Hepatocyte (in vitro differentiated cells): ENCODE measurements at places on chromosomes 13 and 19. TPM values are rescaled to one million over a fixed set of nuclear protein-coding genes. Genes with fewer than 3 reads are reported as not detected.

DNA sequence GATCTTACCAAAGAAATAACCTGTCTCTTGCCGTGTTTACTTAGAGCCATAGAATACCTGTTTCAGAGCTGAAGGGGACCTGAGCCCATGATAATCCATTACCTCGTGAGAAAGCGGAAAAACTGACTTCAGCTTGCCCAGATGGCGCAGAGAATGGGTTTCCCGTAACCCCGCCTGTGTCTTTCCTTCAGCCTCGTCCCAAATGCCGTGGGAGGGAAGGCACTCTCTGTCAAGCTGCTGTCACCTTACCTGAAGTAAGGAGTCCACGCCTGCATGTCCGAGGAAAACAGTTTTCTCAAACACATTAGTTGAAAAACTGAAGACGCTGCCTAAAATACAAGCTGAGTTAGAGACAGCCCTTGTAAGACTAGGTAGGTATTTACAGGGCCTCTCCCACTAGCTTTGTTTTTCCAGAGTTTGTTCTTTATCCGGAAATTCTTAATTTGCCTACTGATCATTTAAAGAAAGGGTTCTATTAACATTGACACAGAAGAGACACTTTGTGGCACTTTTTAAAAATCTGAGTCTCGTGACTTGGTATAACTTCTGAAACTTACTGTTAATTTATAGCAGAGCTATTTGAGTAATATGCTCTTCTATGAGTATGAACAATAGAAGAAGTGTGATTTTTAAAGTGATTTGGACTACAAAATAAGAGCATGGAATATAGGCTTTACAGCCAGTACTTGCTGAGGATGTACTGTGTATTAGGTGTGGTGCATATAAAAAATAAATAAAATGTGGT lies 1.3 kb upstream of the INTS6 start:
- H3K4me3 ChIP-seq = peak overlapping the region; percentile 28
- peak; percentile 46 for DNase-seq
- H3K36me3 ChIP-seq = no peaks in the 10 kb centered on the region
- peak overlapping the region; percentile 97 for H3K27ac ChIP-seq
- peaks cover 22% of the 10 kb centered on the region for H3K4me1 ChIP-seq

- peak; percentile 37 for DNase-seq
- H3K4me3 ChIP-seq = no peak overlapping the region
- no peaks in the 10 kb centered on the region for H3K4me1 ChIP-seq
Observed at GRCh38 chr19:31418055-31418454, 68.8 kb upstream of the TSHZ3 start.

DNA sequence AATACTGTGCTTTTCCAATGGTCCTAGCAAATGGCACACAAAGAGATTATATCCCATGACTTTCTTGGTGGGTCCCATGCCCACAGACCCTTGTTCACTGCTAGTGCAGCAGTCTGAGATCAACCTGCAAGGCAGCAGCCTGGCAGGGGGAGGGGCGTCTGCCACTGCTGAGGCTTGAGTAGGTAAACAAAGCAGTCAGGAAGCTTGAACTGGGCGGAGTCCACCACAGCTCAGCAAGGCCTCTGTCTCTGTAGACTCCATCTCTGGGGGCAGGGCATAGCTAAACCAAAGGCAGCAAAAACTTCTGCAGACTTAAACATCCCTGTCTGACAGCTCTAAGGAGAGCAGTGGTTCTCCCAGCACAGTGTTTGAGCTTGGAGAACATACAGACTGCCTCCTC lies 82.9 kb downstream of the ZNF737 start:
- H3K27ac ChIP-seq = no peak overlapping the region
- H3K4me3 ChIP-seq = no peak overlapping the region
- H3K36me3 ChIP-seq = no peaks in the 10 kb centered on the region
- peak; percentile 8 for DNase-seq

The ZNF235 gene
- total RNA-seq = 5.6 and 10.1 TPM in 2 replicates

DNA sequence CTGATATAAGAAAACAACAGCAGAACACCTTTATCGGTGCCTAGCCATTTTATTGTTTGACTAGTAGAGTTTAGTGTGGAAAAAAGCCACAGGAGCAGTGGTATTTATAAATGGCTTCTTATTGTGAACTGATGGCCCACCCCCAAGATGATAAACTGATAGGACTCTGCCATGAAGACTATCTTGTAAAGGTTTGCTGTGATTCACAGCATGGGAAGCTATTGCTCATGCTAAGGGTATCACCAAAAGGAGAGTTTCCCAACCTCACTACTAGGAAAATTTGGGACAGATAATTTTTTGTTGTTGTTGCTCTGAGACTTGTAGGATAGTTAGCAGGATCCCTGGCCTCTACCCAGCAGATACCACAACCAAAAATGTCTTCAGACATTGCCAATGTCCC lies 12.0 kb upstream of the SLC7A1 start:
- no peak overlapping the region for H3K27ac ChIP-seq
- DNase-seq = no peak
- H3K4me1 ChIP-seq = no peaks in the 10 kb centered on the region
- no peak overlapping the region for H3K4me3 ChIP-seq
- H3K27me3 ChIP-seq = peaks cover 3% of the 10 kb centered on the region

DNA sequence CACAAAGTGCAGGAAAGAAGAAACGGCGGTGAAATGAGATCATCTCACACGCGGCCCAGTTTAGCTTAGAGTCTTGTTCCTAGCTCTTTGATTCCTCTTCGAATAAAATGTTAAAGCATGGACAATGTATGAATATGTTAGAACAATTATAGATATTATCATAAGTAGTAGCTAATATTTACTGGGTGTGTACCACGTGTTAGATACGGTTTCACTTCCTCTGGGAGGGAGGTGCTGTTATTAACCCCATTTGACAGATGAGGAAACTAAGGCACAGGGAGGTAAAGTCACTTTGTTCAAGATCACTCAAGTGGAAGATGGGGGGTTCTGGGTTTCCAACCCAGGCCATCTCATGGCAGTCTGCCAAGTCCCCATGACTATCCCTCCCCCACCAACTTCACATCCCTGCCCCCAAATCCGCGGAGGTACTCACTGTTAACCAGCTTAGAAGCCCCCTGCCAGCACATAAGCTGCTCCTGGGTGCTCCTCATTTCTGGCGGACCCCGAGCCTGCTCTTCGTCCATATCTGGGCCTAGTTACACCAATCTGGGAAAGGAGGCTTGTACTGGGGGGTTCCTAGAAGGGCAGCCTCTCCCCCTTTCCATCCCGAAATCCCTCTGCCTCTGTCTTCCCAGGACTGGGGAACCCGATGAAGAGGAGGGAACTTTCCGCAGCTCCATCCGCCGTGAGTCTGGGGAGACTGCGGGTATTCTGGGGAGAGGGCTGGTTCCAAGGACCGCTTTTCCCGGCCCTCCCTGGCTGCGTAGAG lies 1.0 kb upstream of the FXYD7 start:
- peaks cover 40% of the 10 kb centered on the region for H3K4me1 ChIP-seq
- no peak overlapping the region for H3K4me3 ChIP-seq
- peaks cover 27% of the 10 kb centered on the region for H3K27me3 ChIP-seq
- H3K27ac ChIP-seq = no peak overlapping the region

GRCh38 chr13:27203854-27204253 lies 32.2 kb upstream of the USP12 start:
- H3K36me3 ChIP-seq = no peaks in the 10 kb centered on the region
- H3K27me3 ChIP-seq = no peaks in the 10 kb centered on the region
- H3K4me1 ChIP-seq = no peaks in the 10 kb centered on the region

DNA sequence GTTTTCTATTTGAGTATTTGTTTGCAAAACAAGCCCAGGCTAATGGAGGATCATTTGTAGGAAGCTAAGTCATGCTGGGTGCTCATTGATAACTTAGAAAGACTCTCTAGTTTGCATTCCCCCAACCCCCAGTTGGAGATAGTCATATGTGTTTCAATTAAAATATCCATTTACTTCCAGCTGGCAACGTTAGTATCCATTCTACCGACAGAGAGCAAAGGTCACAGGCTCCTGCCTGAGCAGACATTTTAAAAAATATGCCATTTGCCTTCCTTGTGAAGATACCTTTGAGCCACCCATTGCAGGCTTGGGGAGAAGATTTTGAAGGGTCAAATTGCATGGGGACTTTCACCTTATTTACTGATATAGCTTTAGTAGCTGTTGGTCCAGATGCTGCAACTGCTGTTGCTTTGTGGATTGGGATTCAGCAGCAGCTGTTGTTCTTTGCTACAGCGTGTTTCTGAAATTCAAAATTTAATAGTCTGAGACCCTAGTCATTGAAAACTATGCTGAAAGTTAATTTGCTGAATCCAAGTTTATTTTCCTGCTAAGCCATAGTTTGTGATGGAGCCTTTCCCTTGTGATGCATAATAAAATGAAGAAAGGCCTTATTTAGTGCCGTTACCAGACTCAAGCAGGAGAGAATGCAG lies 335.1 kb downstream of the GPC6 start:
- H3K4me1 ChIP-seq = no peaks in the 10 kb centered on the region
- no peak overlapping the region for H3K27ac ChIP-seq
- no peak overlapping the region for H3K4me3 ChIP-seq
- no peaks in the 10 kb centered on the region for H3K27me3 ChIP-seq
- H3K36me3 ChIP-seq = no peaks in the 10 kb centered on the region

DNA sequence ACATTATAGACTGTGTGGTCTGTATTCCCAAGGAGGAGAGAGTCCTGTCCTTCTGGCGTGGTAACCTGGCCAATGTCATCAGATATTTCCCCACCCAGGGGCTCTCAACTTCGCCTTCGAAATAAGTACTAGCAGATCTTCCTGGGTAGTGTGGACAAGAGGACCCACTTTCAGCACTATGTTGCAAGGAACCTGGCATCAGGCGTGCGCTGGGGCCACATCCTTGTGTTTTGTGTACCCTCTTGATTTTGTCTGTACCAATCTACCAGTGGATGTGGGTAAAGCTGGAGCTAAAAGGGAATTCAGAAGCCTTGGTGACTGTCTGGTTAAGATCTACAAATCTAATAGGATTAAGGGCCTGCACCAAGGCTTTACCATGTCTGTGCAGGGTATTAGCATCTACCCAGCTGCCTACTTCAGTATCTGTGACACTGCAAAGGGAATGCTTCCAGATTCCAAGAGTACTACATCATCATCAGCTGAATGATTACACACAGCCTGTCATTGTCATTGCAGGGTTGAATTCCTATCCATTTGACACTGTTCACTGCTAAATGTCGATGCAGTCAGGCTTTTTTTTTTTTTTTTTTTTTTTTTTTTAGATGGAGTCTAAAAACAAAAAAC lies 148.0 kb downstream of the PRR20E start:
- no peak overlapping the region for H3K27ac ChIP-seq
- H3K36me3 ChIP-seq = no peaks in the 10 kb centered on the region
- no peak overlapping the region for H3K4me3 ChIP-seq
- DNase-seq = no peak
- H3K4me1 ChIP-seq = no peaks in the 10 kb centered on the region

GRCh38 chr13:40160618-40161350 lies 505.3 kb downstream of the COG6 start:
- peaks cover under 1% of the 10 kb centered on the region for H3K27me3 ChIP-seq
- H3K27ac ChIP-seq = no peak overlapping the region
- no peak for DNase-seq
- peaks cover 8% of the 10 kb centered on the region for H3K4me1 ChIP-seq

GRCh38 chr13:41178040-41178439 lies 16.3 kb downstream of the KBTBD7 start:
- no peaks in the 10 kb centered on the region for H3K27me3 ChIP-seq
- no peak for DNase-seq
- no peaks in the 10 kb centered on the region for H3K36me3 ChIP-seq
- H3K27ac ChIP-seq = no peak overlapping the region
- no peak overlapping the region for H3K4me3 ChIP-seq

- H3K27ac ChIP-seq = no peak overlapping the region
- peaks cover 8% of the 10 kb centered on the region for H3K27me3 ChIP-seq
- no peak overlapping the region for H3K4me3 ChIP-seq
- H3K4me1 ChIP-seq = no peaks in the 10 kb centered on the region
- H3K36me3 ChIP-seq = no peaks in the 10 kb centered on the region
Observed at GRCh38 chr19:51783372-51783771, 11.6 kb upstream of the FPR3 start.

DNA sequence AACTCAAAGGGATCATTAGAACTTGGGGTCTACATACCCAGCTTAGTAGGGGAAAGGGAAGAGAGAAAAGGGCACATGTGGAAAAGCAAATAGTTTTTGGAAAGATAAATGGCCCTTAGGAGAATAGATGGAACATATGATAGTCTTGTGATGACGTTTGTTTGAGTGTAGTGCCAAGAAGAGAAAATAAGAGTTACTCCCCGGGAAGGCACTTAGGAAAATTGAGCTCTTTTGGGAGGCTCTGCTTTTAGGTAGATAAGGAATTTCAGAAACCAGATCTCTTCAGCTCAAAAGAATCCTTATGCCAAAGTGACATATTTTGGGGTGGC lies 44.8 kb upstream of the SERTM1 start:
- no peaks in the 10 kb centered on the region for H3K36me3 ChIP-seq
- H3K4me1 ChIP-seq = no peaks in the 10 kb centered on the region
- no peak overlapping the region for H3K4me3 ChIP-seq
- no peak for DNase-seq
- no peak overlapping the region for H3K27ac ChIP-seq

DNA sequence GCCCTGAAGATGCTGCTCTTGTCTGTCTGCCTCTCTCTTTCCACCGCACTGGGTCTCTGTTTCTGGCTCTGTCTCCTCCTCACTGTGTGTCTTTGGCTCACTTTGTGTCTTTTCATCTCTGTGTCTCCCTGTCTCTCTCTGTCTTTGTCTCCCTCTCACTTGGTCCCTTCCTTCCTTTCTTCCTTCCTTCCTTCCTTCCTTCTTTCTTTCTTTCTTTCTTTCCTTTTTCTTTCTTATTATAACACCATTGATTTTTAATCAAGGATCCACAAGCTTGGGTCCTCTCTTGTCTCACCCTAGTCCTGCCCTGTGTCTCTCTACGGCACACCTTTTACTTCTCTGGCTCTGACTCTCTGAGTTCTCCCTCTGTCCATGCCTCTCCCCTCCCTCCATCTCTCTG lies 14.3 kb downstream of the CD177 start:
- no peak overlapping the region for H3K27ac ChIP-seq
- H3K36me3 ChIP-seq = no peaks in the 10 kb centered on the region
- H3K4me1 ChIP-seq = no peaks in the 10 kb centered on the region
- no peak overlapping the region for H3K4me3 ChIP-seq
- no peak for DNase-seq

DNA sequence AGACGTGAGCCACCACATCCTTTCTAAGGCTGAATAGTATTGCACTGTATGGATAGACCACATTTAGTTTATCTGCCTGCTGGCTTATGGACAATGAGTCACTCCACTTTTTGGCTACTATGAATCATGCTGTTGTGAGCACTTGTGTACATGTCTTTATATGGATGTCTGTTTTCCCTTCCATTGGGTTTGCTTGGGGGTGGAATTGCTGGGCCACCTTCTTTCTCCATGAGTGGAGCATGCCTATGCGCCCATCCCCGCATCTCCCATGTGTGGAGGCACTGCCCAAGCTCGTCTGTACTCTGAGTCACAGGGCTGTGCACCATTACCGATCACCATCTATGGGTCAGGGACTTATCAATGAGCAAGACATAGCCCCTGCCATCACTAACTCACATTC lies 127.2 kb upstream of the GJB6 start:
- DNase-seq = no peak
- H3K4me3 ChIP-seq = no peak overlapping the region
- H3K27ac ChIP-seq = no peak overlapping the region
- H3K27me3 ChIP-seq = no peaks in the 10 kb centered on the region
- H3K4me1 ChIP-seq = peaks cover 6% of the 10 kb centered on the region
- H3K36me3 ChIP-seq = no peaks in the 10 kb centered on the region
